ENCODE measurements at places on chromosomes 12 and 14. TPM values are rescaled to one million over a fixed set of nuclear protein-coding genes. Genes with fewer than 3 reads are reported as not detected.
A peak's percentile ranks its signal among the peaks of the same experiment; 100 is the strongest.

DNA sequence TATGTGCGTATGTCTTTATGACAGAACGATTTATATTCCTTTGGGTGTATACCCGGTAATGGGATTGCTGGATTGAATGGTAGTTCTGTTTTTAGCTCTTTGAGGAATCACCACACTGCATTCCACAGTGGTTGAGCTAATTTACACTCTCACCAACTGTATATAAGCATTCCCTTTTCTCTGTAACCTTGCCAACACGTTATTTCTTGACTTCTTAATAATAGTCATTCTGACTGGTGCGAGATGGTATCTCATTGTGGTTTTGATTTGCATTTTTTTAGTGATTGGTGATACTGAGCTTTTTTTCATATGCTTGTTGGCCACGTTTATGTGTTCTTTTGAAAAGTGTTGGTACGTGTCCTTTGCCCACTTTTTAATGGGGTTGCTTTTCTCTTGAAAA is 49.7 kb downstream of the FRS2 start:
- no peak for DNase-seq

DNA sequence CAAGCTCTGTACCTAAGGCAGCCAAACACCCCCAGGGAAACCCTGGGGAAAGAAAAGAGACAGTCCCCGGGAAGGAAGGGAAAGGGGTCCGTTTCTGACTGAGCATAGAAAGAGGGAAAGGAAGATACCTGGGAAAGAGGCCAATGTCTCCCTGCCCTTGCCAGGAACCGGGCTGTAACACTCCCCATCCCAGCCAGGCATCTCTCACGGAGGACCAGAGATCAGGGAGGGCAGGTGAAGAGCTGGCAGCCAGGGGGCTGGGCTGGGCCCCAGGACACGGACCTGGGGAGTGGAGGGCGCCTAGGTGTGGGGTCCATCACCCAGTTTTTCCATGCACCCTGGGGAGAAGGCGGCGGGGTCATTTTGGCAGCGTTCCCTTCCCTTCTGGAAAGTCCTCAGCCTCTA is 18.9 kb upstream of the PLEKHH1 start:
- no peak for DNase-seq

CEBPE gene
- total RNA-seq: 2.2 TPM

DNA sequence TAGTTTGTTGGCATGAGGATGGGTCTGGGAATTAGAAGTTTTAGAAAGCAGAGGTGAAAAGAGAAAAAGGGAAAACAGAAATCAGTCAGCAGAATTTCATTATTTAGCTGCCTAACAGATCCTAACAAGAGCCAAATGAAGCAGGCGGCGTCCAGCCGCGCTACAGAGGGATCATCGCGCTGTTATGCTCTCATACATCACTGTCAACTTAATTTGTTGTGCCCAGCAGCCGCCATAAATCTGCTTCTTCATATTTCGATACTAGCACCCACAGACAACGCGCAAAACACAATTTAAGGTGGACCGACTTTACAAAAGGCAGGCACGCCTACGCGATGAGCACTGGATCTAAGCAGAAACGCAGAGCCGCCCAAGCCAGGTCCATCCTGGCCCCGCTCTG is 66.7 kb downstream of the SETD3 start:
- DNase-seq: no peak

IFI27L2 gene
- 55.1 TPM for total RNA-seq

DGKA gene
- 216 TPM for total RNA-seq

DNA sequence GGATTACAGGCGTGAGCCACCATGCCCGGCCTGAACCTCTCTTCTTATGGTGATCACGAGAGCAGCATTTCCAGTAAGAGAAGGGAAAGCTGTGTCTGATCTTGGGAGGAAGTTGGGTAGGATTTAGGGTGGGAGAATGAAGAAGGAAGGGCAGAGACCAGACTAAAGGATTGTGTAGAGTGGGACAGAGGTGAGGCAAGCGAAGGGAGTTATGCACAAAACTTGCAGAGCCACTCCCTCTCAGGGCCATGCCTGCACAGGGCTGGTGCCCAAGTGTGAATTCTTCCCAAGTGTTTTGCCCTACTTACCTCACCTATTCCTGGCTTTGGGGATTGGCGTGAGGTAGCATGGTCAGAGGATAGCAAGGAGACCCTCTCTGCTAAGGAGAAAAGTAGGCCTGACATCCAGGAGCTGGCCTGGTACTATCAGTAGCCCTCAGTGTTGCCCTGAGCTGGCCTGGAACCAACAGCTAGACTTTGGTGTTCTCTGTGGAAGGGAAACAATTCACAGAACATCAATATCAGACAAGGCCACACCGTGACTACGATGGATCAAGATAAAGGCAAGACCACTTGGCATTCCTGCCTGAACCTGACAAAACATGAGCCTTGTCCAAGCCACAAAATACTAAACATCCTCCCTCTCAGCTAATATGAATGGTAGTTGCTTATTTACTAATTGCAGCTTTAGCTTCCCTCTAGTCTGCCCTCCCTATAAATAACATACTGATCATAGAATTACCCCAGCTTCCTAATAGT is 201.0 kb upstream of the AMIGO2 start:
- DNase-seq: no peak

DNA sequence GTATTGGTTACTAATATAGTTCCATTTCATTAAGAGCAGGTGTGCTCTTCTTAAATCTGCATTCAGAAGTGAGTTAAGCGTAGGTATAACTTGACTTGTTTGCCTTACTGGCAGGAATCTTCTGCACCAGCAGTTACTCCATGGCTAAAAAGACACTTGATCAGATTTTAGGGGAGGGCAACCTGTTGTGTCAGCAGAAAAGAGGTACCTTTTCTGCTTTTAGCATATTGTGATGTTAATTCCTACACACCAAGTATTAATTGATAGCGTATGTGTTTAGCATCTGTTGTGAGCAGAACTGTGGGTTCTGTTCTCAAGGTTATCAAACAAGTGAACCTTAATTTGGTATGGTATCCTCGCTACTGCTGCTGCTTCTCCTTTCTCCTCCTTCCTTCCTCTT is 38.3 kb downstream of the TTLL5 start:
- no peak for DNase-seq

CRADD gene
- total RNA-seq: 10.5 TPM

DNA sequence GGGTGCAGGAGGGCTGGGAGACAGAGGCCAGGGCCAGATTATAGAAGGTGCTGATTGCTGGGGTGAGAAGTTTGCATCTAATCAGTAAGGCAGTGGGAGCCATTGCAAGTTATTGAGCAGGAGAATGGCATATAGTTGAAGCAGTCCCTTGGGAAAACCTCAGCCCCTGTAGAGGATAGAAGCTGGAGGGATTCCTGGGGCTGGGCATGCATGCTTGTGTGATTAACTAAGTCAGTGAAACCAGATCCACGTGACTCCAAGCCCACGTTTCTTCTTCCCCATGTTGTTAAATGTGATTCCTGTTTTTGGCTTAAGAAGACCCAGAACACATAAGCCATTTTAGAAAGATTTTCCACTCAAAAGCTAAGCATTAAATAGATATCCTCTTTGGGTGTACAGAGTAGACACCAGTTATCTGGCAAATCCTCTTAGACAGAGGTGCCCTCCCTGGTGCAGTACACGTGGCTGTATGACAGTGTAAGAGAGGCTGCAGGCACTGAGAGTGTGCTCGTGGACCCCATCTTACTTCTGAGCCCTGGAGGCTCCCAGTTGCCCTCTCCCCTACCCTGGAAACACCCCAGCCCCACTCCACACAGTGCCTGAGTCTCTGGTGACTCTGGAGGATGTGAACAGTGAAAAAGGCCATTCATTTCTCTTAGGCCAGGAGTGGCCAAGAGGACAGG is 3.2 kb downstream of the C14orf132 start:
- no peak for DNase-seq

DNA sequence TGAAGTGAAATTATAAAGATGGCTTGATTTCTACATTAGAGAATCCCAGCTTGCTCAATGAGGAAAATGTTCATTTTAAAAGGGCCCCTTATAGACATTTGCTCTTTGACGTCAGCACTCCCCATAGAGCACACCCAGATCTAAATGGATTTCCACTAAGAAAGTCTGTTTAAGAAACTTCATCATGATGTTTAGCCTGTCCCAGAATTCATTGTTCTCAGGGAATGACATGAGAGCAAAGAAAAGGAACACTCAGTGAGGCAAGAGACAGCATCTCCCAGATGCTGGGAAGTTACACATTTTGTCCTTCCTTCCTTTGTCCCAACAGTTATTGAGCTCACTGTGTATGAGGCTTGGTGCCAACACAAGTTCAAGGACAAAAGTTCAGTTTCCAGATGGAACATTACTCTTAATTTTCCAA is 4.9 kb downstream of the PHLDA1 start:
- DNase-seq: no peak

RND1 gene
- total RNA-seq: 13.9 TPM

GRCh38 chr12:71174146-71174545 is 16.3 kb upstream of the TSPAN8 start:
- no peak for DNase-seq

- DNase-seq: no peak
Observed at GRCh38 chr12:129830796-129831195, 73.0 kb downstream of the TMEM132D start.

- peak; percentile 33 for DNase-seq
Observed at GRCh38 chr12:96108321-96108720, 72.9 kb upstream of the LTA4H start.

- DNase-seq: peak; percentile 77
Observed at GRCh38 chr12:98224584-98225221, 290.7 kb upstream of the TMPO start.

DNA sequence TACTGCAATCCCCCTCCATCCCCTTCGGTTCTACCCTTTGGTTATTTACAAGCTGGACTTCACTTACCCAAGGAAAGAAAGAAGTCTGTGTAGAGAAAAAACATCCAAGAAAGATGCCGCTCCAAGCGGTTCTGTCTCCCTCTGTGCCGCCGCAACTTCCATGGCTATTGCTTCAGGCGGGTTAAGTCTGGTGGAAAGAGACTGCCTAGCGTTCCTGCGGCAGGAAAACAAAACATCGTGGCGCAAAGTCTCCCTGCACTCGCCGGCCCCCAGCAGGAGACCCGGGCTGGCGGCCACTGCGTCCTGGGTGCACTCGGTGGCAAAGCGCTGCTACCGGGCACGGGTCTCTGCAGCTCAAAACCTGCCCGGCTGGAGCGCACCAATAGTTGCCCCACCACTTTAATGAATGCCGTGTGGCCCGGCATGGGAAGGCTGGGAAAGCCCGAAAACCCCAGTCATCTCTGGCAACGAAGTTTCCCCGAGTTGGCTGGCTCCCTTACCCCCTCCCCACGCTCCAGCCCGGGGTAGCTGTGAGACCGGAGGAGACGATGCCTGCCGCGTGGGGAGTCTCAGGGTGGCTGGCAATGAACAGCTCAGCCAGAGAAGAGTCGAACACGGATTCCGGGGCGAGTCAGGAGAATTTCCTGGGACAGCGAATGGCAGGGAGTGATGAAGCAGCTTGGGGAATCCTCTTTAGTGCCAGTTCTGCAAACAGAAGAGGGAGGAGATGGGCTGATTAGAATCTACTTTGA is 3.5 kb upstream of the KCNK10 start:
- no peak for DNase-seq

DNA sequence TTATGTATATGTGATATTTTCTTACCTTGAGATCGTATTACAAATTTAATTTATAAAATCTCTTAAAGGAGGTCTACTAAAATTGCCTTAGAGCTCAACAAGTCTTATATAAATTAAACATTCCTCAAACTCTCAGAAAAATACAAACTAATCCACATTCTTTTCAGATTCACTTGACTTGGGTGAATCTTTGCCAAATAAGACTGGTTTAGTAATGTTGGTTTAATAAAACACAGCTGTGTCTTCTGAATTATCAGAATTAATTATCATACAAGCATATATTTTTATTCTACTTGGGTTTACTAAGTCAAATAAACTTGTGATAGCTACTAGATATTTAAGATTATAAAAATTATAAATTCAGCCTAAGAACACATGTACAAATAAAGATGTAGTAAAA is 13.3 kb downstream of the GLIPR1L2 start:
- no peak for DNase-seq

DNA sequence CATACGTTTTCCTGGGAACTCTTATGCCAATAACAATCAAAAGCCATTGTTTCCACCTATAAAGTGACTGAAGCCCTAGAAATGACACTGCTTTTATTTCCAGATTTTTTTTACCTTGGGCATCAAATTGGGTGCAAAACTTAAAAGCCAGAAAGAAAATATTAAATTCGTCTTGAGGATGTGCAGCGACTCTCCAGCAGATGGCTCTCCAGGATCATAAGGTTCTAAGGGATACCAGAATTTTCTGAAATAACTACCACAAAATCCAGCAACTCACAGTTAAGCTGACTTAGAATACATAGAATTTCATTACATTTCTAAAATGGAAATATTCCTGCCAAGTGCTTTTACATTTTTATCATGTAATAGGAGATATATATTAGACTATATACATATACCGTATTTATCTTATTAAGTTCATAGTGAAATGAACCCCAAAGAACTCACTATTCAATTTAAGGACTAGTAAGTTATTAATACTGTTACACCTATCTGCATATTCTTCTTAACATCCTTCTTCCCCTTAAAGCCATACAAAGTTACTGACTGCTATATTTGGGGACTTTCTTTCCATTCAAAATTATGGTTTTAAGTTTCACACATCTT is 44.0 kb downstream of the ARMH4 start:
- DNase-seq: peak; percentile 56

- no peak for DNase-seq
Observed at GRCh38 chr14:88296351-88296750, 26.7 kb downstream of the KCNK10 start.

DNA sequence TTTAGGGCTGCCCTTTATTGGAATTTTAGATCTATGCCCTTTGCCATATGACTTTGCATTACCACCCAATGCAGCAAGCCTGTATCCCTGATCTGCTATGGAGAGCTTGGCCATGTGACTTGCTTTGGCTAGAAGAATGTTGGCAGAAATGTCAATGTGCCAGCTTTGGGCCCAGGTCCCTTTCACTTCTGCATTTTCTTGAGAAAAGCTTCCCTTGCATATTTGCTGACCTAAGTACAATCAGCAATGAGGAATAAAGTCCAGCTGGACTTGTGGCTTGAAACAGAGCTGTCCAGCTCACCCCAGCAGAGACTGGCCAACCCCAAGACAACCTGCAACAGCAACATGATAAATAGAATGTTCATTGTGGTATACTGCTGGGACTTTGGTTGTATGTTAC is 135.9 kb downstream of the PAH start:
- DNase-seq: no peak

LUM gene
- total RNA-seq: not detected

DNA sequence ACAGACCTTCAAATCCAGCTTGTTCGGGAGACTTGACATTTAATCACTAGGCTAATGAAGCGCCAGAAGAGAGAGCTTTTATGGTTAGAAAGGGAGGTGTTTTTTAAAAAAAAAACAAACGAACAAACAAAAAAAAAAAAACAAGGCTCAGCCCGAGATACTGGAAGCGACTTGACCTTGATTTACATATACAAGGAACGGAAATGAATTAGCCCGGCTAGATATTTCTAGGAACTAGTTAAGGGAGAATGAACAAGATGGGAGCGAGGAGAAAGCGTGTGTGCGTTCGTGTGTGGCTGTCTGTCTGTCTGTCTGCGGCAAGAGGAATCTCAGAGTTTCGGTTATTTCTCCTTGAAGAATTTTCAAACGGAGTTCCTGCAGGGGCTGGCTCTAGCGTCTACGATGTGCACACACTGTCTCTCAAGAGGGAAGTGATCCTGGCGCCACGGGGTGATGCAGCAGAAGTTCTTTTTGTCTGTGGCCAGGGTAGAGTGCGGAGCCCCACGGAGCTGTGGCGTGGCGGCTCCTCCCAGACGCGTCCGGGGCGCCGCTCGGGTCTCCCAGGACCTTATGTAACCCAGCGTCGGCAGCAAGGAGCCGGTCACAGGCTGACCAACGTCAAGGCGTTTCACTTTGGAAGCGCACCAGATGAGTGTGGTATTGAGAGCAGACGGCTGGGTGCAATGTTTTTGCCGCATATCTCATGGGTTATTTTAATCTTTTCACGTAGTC is 18.8 kb downstream of the SOCS2 start:
- peak; percentile 38 for DNase-seq

DTX1 gene
- 535 TPM for total RNA-seq

- peak; percentile 68 for DNase-seq
Observed at GRCh38 chr12:124916374-124917134, 2.1 kb upstream of the UBC start.

All from OCI-LY7 (cell line).